Left lobe of liver (tissue), 2 donors: ENCODE measurements at places on chromosomes 6 and 20. TPM values are rescaled to one million over a fixed set of nuclear protein-coding genes. Genes with fewer than 3 reads are reported as not detected.

DNA sequence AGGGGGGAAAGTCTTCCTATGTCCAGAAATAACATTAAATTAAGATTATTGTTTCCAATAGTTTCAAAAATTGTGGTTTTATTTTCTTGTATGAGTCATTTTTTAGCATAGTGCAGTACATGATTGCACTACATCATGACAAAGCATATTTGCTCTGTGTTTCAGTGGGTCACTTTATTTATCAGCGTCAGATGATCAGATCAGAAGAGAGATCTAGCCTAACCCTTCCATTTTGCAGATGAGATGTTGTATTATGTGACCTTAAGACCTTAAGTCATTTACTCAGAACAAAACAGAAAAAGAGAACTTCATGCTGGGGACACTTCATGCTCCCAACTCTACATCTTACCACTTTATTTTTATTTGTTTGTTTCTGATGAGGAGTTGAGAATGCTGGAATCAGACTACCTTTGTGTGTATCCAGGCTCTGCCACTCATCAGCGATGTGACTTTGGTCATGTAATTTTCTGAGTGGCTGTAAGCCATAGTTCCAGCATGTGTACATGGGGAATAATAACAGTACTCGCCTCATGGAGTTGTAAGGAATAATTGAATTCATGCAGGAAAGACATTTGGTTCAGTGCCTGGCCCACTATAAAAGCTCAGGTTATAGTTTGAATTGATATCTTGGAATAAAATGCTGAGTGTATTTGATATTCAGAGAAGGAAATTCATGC lies 13.5 kb downstream of the EYA4 start:
- no peak for DNase-seq

- peak; percentile 73 for DNase-seq
Measured at GRCh38 chr6:132962936-132963868, 148.8 kb downstream of the RPS12 start.

KIF25 gene
- 0.43 TPM for total RNA-seq

ADGB gene
- not detected for total RNA-seq
